Activated effector memory CD4-positive, alpha-beta T cell treated with Interleukin-2 at 50 U/mL for 16 hours (primary cell): ENCODE measurements at places on chromosomes 1 and 21.

DNA sequence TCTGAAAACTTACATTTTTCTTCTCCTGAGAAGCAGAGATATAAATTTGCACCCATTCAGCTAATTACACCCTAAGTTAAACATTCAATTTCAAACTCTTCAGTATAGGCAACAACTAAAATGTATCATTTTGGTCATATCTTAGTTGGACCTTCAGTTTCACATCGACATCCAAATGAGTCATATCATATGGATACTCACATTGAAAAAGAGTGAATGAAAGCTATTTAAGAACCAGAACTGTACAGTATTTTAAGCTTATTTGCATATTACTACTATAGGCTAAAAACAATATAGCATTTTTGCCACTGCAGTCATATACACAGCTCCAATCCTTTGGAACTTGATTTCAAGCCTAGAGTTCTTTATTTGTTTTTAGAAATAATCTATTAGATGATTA, 33.6 kb downstream of the USP25 start:
- no peak for DNase-seq

DNA sequence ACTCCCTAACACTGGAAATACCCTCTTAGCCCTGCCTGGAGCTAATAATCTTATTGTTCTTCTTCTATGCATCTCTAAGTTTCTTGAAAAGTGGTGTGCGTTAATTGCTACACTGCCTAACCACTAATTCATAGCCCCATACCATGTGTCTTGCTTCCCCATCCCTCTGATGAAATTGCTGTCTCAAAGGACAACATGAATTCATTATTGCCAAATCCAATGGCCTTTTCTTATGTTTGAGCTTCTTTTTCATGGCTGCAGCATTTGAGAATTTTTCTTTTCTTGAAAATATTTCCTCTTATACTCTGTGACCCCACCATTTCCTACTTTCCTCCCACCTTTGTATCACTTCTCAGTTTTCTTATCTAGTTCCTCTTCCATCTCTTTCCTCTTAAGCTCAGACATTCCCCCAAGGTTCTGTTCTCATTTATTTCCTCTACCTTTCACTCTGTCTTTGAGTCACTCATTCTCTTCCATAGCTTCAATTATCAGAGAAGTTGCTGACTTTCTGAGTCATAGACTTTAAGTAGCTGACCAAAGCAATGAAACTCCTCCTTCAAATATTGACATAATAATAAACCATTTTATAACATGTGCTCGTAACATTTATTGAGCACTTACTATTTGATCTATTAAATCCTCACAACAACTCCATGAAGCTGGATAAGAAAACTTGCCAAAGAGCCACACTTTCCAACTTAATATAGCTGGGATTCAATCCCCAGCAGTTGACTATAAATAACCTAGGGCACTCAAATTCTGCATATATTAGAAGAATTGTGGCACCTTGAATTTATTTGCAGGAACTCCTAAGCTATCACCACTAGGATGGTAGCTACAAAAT, 35.5 kb upstream of the ATP6V1G3 start:
- DNase-seq, result no peak

DNA sequence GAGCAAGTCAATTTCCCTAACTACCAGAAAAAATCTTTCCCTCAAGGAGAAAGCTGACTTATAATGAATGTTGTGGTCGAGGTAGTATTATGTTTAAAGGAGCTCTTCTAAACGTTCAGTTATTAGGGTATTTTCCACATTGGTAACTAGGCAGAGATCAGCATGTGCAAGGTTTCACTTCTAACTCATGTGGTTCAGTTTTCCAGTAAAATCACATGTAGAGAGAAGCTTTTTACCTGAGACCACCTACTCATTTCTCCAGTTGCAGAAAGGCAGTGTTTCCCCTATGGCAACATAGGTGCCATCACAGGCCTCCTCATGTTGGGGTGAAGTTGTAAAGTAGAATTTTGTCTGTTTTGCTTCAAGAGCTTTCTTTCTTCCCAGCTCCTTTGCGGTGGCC, 23.7 kb downstream of the IL23R start:
- no peak for DNase-seq

DNA sequence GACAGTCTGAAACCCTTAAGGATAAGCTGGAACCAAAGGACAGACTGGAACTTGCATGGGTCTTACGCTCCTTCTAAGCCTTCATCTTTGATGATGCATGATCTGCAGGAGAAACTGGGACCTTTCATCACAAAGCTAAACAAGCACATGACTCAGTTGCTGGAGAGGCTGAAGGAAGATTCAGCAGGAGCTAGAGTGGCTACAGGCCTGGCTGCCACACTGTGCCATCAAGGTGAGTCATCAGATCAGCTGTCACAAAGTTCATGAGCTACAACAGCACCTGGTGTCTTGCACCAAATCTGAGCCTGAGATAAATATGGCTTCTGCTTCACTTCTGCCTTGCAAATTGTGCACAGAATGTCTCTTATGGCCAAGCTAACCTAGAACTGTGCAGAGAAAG, 95.5 kb upstream of the MARK1 start:
- DNase-seq, result no peak

DNA sequence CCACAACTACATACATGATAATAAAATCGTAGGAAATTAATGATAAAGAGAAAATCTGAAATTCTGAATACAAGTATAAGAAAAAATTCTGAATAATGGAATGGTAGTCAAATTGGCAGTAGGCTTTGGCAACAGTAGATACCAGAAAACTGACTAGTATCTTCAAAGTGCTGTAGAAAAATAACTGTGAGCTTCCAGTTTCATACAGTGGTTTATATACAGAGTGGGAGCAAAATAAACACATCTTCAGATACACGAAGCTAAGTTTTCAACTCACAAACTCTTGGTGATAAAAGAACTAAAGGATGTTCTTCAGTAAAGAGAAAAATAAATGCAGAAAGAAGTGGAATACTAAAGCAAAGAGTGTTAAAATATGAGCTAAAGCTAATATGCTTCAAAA, 173.4 kb downstream of the PPP1R12B start:
- DNase-seq, result no peak

DNA sequence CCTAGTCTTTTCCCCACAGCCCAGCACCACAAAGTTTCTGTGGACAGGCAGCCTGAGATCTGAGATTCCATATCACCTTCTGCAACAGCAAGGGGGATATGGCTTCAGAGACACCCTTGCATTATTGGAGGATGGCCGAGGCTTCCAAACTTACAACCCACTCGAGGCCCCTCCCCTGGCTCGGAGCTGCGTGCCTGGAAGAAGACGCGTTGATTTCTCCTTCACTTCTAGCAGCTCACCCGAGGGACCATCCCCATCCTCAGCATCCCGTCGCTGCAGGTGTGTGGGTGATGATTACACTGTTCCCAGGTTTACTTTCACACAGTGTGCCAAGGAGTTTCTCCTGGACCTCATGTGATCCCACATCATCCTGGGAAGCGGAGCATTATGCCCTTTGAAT, 277.9 kb downstream of the MATN1 start:
- DNase-seq, result no peak
